ENCODE measurements at places on chromosomes 7 and 10.

GRCh38 chr7:67019562-67020390, 23.1 kb downstream of the TYW1 start:
- peaks cover 64% of the 10 kb centered on the region for H3K36me3 ChIP-seq
- H3K4me1 ChIP-seq = no peaks in the 10 kb centered on the region

DNA sequence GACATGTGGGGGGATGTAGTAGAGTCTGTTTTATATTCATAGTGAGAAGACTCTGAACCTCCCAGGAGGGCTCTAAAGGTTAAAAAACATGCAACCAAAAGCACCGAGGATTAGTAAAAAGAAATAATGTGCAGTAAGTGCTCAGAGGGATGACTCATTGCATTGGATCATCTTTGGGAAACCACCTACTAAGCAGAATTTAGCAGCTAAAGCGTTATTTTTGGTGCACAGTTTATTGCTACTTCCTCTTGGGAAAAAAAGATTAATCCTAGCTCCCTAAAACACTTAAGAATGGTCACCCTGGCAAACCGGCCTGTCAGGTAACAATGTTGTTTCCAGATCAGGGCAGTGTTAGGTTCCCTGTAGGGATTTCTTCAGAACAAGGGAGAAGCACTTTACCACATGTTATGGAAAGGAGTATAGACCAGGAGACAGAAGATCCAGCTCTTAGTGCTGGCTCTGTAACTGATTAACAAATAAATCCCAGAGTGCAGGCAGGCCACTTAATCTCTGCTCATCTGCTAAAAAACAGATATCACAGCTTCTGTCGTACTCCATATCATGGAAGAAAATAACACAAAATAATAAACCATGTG, 44.8 kb upstream of the FAM133B start:
- H3K27ac ChIP-seq = peak overlapping the region; percentile 77
- H3K27me3 ChIP-seq = no peaks in the 10 kb centered on the region
- DNase-seq = no peak
- H3K4me1 ChIP-seq = peaks cover 50% of the 10 kb centered on the region
- H3K36me3 ChIP-seq = no peaks in the 10 kb centered on the region

DNA sequence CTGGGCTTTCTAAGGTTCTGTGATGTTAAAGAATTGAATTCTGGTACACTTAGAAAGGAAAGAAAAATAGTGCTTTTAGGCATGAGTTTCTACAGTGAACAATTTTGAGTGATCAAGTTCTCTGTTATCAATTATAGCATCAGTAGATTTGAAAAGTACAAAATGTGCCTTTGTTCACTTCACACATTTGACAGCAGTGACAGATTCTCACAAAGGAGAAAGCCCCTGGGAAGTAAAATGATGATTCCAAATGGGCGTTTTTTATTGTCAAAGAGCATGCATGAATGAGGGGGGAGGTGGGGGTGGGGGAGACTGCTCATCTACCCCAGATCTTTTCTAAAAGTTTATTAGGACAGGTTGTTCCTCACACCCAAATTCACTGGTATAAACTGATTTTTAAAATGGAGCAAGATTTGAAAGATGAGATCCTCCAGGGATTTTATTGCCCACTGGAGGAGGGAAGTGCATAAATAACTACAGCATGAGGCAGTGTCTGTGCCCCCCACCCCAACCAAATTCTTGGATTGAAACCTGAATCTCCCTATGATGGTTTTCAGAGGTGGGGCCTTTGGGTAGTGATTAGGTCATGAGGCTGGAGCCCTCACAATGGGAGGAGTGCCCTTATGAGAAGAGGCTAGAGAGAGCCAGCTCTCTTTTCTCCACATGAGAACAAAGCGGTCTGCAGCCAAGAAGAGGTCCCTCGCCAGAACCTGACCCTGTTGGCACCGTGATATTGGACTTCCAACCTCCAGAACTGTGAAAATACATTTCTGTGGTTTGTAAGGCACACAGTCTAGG, 79.5 kb downstream of the AOAH start:
- no peaks in the 10 kb centered on the region for H3K27me3 ChIP-seq
- H3K36me3 ChIP-seq = no peaks in the 10 kb centered on the region
- DNase-seq = no peak
- H3K4me3 ChIP-seq = no peak overlapping the region
- no peaks in the 10 kb centered on the region for H3K4me1 ChIP-seq
- peak overlapping the region; percentile 19 for H3K27ac ChIP-seq

DNA sequence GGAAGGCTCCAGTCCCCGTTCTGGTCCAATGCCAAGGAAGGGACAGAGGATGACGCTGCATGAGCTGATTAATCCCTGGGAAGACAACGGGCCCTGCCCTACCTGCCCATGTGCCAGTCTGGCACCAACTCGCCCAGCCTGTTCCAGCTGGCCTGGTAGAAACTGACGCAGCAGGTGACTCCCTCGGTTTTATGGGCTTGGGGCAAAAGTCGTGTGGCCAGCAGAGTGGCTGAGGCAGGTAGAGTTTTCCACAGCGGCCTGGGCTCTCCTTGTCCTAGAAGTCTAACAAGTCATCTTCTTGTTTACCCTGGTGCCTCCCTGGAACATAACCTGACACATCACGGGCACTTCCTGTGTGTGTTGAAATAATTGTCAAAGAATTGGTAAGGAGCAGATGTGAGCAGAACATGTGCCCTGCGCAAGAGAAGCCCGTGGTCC, 20.4 kb upstream of the LMTK2 start:
- no peak overlapping the region for H3K4me3 ChIP-seq
- H3K36me3 ChIP-seq = no peaks in the 10 kb centered on the region
- H3K27ac ChIP-seq = peak overlapping the region; percentile 86
- H3K4me1 ChIP-seq = peaks cover 4% of the 10 kb centered on the region

DNA sequence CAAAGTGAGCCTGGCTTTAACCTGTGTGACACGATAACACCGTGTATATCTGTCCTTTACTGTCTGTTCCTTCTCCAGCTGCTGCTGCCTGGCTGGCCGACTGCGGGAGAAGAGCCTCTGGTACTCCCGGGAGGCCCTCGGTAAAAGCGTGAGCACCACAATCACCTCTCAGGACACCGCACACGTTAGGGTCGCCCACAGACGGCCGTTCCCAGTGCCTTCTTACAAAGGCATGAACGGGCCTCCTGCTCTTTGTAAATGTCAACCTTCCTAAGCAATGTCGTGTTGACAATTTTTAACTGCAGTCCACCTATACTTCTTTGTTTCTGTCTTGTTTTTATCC, 177.6 kb downstream of the DIP2C start:
- DNase-seq = no peak
- H3K27ac ChIP-seq = no peak overlapping the region
- no peak overlapping the region for H3K4me3 ChIP-seq
- H3K36me3 ChIP-seq = no peaks in the 10 kb centered on the region
- H3K4me1 ChIP-seq = peaks cover 21% of the 10 kb centered on the region
